ENCODE measurements at places on chromosomes 7 and 10.

DNA sequence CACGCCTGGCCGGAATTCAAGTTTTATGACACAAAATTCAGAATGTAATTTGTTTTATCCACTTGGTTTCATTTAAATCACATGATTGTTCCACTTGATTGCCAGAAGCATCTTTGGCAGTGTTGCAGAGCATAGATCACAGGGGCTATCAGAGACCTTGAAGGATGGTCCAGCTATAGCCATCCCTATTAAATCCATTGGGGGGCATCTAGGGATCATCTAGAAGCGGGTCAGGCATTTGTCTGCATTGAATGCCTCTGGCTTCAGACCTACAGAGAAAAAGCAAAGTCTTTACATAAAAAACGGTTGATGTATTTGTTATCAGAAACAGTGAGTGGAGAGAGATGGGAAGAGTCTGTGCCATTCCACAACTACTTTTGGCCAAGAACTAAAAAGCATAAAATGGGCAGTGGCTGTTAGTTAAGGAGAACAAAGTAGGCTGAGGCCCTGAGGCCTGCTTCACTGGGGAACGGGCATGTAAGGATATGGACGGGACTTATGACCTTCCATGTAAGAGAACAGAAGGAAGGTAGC, 146.3 kb downstream of the NXPH1 start:
- no peak for DNase-seq

DNA sequence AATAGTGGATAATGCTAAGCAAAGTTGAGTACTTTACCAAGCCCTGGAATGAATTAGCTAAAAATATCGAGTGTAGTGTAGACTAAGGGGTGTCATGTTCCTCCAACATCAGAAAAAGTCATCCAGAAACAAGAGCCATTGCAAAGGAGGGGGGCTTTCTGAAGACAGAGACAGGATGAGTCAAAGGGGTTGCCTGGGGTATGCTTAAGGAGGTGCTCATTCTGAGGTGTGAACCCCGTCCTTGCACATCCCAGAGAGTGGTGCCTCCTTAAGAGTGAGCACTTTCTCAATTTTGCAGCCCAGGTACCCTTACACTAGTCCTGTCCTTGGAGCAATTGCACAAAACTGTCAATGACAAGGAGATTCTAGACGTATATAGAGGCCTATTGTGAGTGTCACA, 43.1 kb upstream of the C10orf71 start:
- no peak for DNase-seq

- DNase-seq, result no peak
Measured at GRCh38 chr7:163971-164881, 28.1 kb upstream of the FAM20C start.

DNA sequence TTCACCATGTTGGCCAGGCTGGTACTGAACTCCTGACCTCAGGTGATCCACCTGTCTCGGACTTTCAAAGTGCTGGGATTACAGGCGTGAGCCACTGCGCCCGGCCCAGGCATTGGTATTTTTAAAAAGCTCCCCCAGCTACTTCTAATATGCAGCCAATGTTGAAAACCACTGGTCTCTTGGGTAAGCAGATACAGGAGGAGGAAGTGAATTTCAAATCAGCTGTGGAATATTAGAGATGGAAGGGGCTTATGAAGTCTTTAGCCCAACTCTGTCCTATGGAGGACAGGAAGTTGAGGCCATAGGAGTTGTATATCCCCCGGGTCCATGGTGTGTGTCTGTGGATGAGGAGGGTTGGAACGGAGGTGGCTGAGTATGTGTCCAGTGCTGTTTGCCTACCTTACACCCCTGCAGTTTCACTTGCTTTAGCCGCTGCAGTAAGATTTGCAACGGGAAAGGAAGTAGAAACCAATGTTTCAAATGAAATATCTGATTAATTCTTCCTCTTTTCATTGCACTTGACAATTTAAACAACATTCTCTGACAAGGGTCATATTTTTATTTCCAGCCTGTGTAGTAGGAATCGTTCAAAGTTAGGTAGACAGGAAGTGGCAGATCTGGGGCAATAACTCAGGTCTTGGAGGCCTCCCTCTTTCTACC, 3.4 kb downstream of the PDE6C start:
- no peak for DNase-seq

GRCh38 chr7:140126435-140127034, 50.2 kb downstream of the KDM7A start:
- DNase-seq, result no peak

- DNase-seq, result no peak
Measured at GRCh38 chr7:29637374-29637773, 73.7 kb downstream of the PRR15 start.

DNA sequence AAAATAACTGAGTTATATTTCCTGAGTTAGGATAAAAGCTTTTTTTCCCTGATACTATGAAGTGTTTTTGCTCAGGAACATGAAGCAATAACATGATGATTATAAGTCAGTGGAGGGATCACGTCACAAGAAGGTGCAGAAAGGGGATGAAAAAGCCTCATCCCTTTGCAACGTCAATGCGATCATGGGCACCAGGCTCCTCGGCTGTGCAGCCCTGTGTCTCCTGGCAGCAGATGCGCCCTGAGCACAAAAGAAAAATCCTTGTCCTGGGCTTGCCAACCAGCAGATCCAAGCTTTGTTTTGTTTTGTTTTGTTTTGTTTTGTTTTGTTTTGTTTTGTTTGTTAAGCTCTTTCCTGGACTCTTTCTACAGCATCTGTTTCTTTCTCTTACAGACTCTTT, 103.5 kb upstream of the PRSS1 start:
- DNase-seq, result no peak

- no peak for DNase-seq
Measured at GRCh38 chr7:124514471-124514870, 251.1 kb downstream of the GPR37 start.

DNA sequence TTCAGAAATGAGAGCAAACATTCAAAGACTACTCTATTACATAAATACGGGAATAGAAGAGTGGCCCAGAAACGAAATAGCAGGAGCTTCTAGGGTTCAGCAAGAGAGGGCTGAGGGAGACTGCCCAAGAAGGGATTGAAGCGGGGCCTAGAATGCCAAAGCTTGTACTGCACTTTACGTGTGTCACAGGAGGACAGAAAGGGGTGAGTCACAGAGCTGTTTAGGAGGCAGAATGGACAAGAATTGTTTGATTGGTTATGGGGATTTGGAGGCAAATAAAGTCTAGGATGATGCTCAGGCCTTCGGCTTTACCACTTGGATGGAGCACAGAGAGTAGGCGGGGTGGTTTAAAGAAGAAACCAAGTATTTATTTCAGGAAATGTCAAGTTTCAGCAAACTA, 11.3 kb upstream of the FXYD4 start:
- no peak for DNase-seq

- DNase-seq, result no peak
Measured at GRCh38 chr7:18936265-18936664, 181.2 kb downstream of the TWIST1 start.

DNA sequence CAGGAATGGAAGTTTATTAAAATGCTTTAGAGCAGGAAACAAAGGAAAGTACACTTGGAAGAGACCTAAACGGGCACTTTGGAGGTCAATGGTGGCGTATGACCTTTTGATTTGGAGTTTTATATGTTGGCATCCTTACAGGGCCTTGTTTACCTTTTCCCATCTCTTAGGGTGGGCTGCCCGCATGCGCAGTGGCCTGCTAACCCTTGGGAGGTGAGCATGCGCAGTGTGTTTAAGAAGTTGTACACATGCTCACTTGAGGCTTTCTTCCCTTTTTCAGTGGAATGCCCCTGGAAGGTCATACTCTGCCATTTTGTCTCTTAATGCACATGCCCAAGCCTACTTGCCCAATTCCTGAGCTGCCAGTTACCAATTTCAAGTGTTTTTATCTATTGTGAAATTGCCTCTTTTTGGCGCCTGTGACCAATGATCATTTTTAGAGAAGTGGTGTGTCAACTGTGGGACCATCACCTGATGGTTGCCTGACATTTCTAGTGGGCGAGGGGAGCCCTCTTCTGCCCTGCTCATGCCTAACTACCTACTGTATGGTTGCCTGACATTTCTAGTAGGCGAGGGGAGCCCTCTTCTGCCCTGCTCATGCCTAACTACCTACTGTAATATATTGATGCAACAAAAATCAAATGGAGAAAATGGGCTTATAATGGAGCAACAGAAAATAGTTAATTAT, 138.0 kb downstream of the PPP1R9A start:
- DNase-seq, result no peak

- no peak for DNase-seq
Measured at GRCh38 chr7:4707217-4707741, 25.2 kb downstream of the FOXK1 start.

DNA sequence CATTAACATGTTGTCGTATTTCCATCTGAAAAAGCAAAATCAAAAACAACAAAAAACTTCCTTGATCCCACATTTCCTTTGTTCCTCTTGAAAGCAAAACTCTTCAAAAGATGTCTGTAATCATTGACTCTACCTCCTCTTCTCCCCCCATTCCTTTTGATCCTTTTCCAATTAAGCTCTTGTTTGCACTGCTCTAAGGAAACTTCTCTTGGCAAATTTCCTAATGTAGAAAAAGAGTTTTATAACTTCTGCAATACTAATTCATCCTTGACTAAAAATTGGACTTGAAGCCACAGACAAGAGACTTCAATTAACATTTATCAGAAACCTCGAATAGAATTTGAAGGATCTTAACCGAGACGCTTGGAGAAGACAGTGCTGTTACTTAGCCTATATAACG, 317.1 kb upstream of the SEMA3C start:
- DNase-seq, result no peak

GRCh38 chr7:73364006-73364728, 36.2 kb downstream of the FKBP6 start:
- no peak for DNase-seq

DNA sequence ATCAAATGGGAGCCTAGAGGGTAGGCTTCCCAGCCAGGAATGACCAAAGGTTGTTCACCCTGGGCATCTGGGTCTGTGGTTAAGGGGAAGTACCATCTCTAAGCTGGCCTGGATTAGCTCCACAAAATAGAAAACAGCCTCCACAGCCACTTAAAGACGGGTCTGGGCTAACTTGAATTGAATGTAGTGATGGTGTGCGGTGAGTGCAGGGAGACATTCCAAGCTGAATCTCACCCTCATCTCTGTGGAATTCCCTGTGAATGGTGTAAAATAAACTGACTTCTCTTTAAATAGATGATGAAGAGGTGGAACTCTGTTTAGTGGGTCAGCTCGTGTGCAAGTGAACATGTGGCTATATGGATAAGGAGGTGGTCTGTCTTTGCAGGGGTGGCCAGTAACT, 251.0 kb downstream of the DYNC1I1 start:
- DNase-seq, result no peak

GRCh38 chr10:114862456-114862855, 40.9 kb downstream of the FHIP2A start:
- no peak for DNase-seq

DNA sequence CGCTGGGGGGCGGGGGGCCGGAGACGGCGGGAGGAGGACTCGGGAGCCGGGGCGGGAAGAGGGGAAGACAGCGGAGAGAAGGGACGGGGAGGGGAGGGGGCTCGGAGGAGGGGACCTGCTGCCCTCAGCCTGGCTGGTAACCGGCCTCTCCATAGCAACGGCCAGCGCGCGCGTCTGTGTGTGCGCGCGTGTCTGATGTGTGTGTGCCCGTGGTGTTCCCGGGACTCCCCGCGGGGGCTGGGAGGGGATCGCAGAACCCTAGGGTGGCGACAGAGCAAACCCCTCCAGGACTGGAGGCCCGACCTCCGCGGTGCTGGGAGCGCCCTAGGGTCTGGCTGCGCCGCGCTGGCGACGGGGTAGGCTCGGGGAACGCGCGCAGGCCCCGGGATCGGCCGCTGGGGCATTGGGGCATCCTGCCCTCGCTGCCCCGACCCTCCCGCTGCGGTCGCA, 356.3 kb downstream of the DNAJB6 start:
- DNase-seq, result no peak

GRCh38 chr7:32500922-32501341, 5.6 kb downstream of the AVL9 start:
- no peak for DNase-seq

- no peak for DNase-seq
Measured at GRCh38 chr7:150801242-150801945, 825 bp downstream of the TMEM176A start.

DNA sequence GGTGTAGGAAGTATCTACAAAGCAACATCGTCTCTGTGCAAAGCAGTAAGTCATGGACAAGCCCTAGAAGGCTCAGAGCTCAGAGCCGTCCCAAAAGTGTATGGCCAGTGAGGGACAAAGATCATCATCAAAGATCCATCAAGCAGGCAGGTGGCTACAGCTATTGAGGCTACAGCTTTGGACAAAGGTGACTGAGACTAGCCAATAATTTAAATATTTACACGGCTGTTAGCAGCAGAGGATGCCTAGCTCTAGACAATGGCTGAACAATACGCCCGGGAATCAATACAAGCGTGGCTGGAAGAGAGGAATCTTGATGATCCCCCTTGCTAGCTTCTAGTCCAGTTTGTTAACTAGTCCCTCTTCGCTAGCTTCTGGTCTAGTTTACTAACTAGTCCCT, 17.9 kb downstream of the NMT2 start:
- DNase-seq, result no peak

- no peak for DNase-seq
Measured at GRCh38 chr7:1973321-1974251, 259.2 kb downstream of the MAD1L1 start.

- DNase-seq, result no peak
Measured at GRCh38 chr7:24808518-24808917, 51.3 kb upstream of the GSDME start.

- DNase-seq, result no peak
Measured at GRCh38 chr10:3848775-3849635, 64.0 kb upstream of the KLF6 start.

DNA sequence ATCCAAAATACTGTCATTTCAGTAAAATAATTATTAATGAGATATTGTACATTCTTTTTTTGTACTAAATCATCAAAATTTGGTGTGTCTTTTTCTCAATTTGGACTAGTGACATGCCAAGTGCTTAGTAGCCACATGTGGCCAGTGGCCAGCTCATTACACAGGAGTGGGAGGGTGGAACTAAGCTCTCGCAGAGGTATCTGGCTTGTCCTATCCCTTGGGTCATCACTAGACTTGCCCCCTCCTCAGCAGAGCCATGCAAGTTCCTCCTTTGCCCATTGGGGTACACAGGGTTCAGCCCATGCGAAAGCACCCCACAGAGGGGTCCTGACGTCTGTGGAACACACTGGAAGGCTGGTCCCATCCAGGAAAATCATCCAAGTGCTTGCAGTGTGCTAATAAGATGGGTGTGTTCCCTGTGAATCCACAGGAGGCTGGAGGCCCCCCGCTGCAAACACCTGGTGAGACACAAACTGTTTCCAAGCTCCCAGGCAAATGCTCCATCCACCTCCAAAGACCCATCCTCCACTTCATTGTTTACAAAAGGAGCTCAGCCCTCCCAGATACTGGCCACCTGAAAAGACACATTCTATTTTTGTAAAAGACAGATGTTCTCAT, 1.3 kb downstream of the ARHGAP22 start:
- DNase-seq, result no peak

DNA sequence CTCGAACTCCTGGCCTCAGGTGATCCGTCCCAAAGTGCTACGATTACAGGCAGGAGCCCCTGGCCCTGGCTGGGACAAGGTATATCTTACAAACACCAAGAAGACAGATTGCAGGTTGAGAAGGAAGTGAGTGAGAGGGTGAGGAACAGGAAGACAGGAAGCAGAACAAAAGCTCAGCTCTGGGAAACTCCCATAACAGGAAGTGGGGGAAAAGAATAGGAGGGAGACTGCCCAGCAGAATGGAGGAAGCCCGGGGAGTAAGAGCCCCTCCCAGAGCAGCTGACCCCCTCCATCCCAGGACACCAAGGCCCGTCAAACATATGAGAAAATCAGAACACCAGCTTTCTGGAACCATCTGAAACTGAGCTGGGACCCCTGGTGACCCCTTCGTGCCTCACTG, 2.9 kb downstream of the TECPR1 start:
- DNase-seq, result no peak

GRCh38 chr10:117934477-117934876, 112.3 kb downstream of the RAB11FIP2 start:
- no peak for DNase-seq

Data from central memory CD4-positive, alpha-beta T cell (primary cell).